M059J (cell line): ENCODE measurements at places on chromosomes 5 and 9. TPM values are rescaled to one million over a fixed set of nuclear protein-coding genes. Genes with fewer than 3 reads are reported as not detected.

SPAG8 gene
- total RNA-seq: 0.86 and 2.3 TPM in 2 replicates

DNA sequence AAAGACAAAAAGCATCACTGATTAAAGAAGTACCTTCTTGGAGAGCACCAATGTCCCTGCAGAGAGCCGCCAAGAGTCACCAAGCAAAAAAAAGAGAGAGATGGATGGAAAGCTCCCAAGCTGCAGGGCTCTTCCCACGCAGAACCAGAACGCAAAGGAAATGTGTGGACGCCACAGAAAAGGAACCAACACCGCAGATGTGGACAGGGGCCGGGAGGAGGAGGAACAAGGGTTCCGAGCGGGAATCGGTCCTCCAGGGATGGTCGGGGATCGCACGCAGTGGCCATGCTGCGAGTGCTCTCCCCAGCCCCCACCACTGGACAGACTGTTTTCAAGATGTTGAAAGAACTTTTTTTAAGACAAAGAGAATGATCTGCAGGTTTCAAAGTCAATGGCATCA, 40.2 kb upstream of the ZNF354A start:
- DNase-seq: no peak

ARRDC3 gene
- total RNA-seq: 54.3 and 60.2 TPM in 2 replicates

GRCh38 chr9:71897577-71897976, 13.4 kb downstream of the ABHD17B start:
- DNase-seq: no peak

DNA sequence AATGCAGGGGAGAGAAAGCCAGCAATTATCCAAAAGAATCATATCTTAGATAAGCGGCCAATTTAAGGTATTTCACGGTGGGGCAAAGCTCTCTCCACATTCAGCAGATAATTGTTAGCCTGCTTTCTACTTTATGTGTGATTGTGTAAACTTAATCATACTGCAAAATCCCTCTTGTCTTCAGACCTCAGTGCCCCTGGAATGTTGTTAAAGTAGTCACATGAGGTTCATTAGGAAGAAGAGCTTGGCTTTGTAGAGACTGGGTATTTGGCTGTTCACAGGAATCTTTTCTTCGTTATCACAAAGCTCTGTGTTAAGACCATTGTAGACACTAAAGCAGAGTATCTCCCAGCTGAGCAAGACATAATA, 127.0 kb downstream of the RFK start:
- DNase-seq: no peak

DNA sequence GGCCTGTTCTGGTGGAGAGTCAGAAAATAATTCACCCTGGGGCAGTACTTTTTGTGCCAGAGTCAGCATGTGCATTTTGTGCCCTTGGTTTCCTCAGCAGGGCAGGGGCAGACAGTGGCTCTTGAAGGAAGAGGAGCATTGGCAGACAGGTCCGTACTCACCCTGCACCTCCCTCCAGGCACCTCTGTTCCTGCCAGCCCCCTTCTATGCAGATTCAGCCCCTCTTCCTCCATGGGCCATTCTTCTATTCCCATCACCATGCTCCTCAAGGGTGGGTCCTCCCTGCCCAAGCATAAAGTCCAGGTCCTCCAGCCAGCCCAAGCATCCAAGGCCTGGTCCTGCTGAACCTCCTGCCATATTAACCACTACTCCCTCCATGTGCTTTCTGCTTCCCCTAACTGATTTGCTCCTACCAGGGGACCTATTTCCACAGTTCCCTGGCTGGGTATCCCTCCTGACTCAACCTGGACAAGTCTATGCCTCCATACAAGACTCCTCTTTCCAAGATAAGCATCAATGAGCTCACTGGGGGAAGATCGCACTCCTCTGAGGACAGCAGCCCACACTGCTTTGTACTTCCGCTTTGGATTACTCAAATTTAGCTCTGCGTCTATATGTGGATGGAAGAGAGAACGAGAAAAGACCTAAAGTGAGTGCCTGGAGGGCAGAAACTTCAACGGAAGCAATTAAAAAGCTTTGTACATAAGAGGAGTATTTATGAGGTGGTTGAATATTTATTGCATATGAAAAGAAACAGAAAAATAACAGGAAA, 9.3 kb upstream of the ACSL6 start:
- DNase-seq: peak; percentile 22

- peak; percentile 1 for DNase-seq
These were observed 61.7 kb upstream of the ELAVL2 start for GRCh38 chr9:23887781-23888180.
